ENCODE measurements at places on chromosomes 7 and 10.

DNA sequence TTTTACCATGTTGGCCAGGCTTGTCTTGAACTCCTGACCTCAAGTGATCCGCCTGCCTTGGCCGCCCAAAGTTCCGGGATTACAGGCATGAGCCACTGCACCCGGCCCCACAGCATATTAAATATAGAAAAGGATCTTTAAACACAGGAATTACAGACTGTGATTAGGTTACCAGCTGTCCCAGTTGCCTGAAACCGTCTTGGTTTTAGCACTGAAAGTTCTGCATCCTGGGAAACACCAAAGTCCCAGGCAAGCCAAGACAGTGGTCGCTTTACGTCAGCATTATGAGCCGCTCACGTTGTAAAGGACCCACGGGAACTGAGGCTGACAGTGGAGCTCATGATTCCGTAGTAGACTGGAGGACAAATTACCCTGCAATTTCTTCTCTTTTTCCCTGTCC lies 69.0 kb upstream of the FAM180A start:
- no peak for DNase-seq

GRCh38 chr10:75226656-75227055 lies 9.1 kb downstream of the COMTD1 start:
- no peak for DNase-seq

GRCh38 chr7:70189776-70190175 lies 591.5 kb downstream of the AUTS2 start:
- DNase-seq, result no peak

GRCh38 chr7:105653441-105654005 lies 72.2 kb upstream of the EFCAB10 start:
- peak; percentile 34 for DNase-seq

- DNase-seq, result no peak
Observed at GRCh38 chr7:137981175-137981574, 20.7 kb downstream of the CREB3L2 start.

GRCh38 chr7:1176891-1177373 lies 16.9 kb upstream of the ZFAND2A start:
- peak; percentile 73 for DNase-seq

- DNase-seq, result no peak
Observed at GRCh38 chr10:53619671-53620070, 847.1 kb upstream of the MBL2 start.

DNA sequence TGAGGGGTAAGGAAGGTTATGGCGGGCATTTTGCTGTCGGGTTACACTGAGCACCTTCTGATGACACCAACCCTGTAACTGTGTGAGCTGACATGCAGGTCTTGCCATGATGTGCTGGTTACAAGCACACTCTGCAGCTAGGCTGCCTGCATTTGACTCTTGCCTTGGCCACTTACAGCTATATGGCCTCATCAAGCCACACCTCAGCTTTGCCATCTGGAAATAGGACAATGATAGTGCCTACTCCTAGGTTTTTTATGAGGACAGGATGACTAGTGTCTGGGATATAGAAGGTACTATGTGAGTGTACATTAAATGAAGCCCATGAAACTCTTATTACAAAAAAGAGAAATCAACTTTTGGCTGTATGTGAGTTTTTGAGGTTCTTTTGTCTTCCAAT lies 58.0 kb downstream of the AKR1B1 start:
- no peak for DNase-seq

GRCh38 chr10:120477743-120478141 lies 20.7 kb downstream of the PLPP4 start:
- no peak for DNase-seq

DNA sequence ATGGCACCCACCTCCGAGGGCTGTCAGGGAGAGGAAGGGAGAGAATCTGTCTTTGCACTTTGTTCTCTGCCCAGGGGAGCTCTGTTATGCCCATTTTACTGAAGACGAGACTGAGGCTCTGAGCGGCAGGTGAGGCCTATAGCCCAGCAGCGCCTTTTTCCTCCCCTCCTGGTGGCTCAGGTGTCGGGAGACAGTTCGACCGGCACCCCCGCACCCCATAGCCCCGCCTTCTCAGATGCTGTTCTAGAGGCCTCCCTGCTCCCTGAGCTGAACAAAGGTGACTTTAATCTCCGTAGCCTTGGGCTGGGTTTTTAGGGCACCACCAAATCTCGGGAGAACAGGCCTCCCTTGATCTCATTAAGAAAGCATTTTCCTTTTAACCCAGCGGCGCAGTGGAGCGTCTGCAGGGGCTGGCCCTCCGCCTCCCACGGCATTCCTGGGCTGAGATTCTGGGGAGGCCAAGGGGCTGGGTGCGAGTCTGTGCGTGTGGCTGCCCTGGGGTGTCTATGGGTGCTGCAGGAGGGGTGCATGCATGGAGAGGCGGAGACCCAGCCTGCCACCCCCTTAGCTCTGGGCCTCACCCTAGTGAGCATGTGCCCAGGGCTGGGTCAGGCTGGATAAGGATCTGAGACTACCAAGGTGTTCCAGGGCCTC lies 3.3 kb downstream of the LFNG start:
- peak; percentile 91 for DNase-seq

DNA sequence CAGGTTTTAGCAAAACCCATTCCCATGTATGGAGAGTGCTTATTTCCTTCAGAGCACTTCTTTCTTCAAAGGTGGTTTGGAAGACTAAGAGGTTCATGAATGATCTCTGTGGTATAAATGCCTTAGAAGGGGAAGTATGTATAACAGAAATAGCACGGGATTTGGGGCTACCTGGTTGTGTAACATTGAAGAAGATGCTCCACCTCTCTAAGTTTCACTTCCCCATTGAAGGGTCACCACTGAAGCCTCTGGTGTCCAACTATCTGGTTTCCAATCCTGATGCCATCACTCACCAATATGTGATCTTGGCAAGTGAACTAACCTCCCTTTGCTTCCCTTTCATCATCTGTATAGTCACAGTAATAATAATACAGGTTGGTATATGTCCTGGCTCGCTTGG lies 37.2 kb downstream of the CYCS start:
- no peak for DNase-seq

- DNase-seq, result peak; percentile 81
Observed at GRCh38 chr7:65216469-65216868, 157.2 kb upstream of the ZNF92 start.

DNA sequence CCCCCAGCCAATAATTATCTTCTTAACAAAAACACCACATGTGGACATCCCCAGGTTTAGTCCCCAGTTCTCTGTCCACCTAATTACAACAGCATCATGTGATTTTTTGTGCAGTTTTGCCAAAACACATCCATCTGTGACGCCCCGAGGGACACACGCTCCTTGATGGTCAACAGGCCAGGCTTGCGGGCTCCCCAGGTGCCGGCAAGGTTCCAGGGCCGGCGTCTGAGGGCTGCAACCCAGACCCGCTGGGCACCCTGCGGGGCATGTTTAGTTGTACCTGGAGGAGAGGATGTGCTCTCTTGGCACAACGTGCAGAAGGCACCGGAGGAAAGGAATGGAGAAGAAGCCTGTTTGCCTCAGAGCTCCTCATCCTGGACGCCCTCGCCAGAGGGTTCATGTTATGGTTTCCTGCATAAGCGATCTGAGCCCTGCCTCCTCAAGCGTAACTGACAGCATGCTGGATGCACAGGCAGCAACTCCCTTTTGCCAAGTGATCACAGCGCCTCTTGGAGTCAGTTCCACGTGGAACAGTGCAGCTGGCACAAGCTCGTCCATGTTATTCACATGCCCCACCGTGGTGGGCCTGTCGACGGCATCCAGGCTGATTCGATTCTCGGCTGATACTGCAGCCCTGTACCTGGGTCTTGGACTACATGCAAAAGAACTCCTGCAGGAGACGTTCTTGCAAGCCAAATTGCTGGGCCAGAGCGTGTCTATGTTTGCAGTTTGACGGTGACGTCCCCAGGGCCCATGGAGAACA lies 41.6 kb downstream of the JAKMIP3 start:
- DNase-seq, result peak; percentile 3

GRCh38 chr7:209906-210305 lies 17.5 kb downstream of the FAM20C start:
- no peak for DNase-seq

- DNase-seq, result no peak
Observed at GRCh38 chr7:107499731-107500130, 29.9 kb downstream of the GPR22 start.

DNA sequence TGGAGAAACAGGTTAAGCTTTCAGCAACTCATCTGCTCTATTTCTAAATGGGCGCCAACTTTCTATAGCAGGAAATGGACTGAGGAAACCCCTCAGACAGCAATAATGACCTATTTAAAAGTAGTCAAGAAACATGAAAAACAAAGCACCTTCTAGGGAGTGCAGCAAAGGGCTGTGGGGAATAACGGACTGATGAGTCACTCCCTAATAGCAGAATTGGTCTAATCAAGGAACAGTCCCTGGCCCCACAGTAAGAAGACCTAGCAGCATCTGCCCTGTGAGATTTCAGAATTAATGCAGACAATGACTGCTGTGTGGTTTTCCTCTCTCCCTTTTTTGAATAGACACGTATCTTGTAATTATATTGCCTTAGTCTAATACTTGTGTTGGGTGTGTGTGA lies 602.9 kb downstream of the IPMK start:
- DNase-seq, result no peak

DNA sequence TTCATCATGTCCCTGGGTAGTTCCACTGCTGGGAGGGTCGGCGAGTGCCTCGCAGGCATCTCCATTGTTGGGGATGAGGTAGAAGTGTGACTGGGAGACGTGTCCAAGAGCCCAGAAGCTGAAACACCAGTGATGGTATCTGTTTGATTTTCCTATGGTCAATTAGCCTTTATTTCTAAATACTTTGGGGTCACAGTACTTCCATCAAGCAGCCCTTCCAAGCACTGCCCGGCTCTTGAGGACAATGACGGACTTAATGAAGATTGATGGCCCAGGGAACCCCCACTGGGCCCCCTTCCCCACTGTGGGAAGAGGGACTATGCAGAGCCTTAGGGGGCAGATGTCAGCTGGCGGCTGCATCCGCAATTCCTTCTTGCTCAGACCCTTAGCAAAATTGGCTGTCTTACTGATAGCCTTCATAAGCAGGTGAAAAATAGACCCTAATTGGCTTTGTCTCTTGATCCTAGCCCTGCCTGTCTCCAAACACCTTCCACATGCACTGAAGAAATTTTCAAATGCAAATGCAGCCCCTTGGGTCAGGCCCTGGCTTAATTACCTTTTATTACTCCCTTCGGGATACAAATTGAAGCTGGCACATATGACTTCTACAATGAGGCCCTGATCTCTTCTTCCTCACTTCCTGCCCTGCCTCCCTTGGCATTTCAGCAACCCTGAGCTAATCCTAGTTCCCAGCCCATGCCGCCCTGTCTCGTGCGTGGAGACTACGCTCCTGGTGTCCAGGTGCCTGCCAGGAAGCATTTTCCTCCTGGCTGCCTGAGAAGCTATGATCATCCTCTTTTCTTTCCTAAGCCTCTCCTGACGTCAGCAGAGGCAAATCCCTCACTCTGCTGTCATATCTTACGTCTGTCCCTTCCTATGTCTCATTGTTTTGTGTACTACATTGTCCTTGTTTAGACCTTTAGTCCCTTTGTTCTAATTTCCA lies 124.5 kb upstream of the GDF10 start:
- peak; percentile 96 for DNase-seq

- DNase-seq, result no peak
Observed at GRCh38 chr10:71029411-71029892, 141.1 kb upstream of the PCBD1 start.

GRCh38 chr10:73655257-73655989 lies 406 bp downstream of the SYNPO2L start:
- DNase-seq, result no peak

DNA sequence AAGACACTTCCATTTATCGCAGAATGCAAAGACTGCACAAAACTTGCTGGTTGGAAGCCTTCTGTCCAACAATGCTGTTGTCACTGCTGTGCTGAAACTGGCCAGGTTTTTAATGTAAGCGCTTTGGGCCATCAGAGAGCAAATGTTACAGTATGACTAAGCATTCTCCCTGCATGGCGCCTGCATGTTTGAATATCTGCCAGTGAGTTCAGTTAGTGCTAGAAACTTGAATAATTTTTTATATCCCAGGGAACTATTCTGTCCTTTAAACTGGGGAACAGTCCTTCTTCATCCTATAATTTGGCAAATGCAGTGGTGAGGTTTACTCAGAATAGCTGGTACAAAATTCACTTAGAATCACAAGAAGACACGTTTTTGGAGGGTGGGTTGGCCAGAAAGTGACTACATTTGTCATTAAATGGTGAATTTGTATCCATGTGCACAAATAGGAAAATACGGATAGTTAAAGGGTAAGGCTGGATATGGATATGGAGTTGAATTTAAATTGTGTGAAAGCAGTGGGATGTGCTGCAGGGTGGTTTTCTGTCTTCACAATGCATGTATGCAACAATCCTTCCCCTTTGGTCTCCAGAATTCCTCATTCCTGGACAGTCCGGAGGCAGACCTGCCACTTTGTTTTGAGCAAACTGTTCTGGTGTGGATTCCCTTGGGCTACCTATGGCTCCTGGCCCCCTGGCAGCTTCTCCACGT lies 1.7 kb downstream of the ABCC2 start:
- DNase-seq, result no peak

- DNase-seq, result no peak
Observed at GRCh38 chr7:129210989-129211312, 13.9 kb upstream of the AHCYL2 start.

DNA sequence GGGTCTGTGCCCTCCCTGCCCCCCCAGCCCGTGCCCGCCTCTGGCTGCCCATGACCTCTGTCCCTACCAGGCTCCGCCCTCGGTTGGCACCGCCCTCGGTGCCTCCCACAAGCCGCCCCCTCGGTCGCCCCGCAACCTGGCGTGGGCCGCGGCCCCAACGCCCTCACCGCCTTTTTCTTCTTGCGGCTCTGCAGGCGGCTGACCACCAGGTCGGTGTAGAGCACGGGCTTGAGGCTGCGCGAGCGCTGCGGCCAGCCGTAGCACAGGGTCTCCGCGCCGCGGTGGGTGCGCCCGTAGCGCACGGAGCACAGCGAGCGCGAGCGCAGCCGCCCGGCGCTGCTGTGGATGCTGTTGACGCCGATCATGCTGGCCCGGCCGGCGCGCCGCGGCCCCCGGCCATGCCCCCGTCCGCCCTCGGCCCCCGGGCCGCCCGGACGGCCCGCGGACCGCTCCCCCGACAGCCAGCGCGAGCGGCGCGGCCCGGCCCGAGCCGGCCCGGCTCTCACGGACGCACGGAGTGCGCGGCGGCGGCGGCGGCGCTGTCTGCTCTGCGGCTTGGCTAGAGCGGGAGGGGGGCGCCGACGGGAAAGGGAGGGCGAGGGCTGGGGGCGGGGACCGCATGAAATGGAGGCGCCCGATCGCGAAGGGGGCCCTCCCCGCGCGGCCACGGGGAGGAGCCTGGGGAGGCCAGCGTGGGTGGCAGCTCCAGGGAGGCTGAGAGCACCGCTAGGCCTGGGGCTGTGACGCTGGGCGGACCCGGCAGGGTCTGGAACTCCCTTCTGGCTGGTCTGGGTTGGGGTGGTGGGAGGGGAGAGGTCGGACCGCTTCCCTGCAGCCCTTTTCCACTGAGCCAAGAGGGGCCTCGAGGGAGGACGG lies 9.6 kb downstream of the PSD start:
- DNase-seq, result peak; percentile 57

GRCh38 chr7:57772126-57772924 lies 322.3 kb downstream of the ZNF716 start:
- peak; percentile 23 for DNase-seq

Data from NCI-H82 (cell line).